ENCODE measurements at places on chromosomes 12 and 14. TPM values are rescaled to one million over a fixed set of nuclear protein-coding genes. Genes with fewer than 3 reads are reported as not detected.

SOAT2 gene
- 3.1 TPM for total RNA-seq

BDKRB2 gene
- total RNA-seq, result not detected

RND1 gene
- 3.1 TPM for total RNA-seq

SGPP1 gene
- total RNA-seq, result 11.0 TPM

OTX2 gene
- total RNA-seq, result not detected

GOLT1B gene
- total RNA-seq, result 35.4 TPM

VWF gene
- 0.24 TPM for total RNA-seq

DNAH10 gene
- 0.06 TPM for total RNA-seq

MLF2 gene
- 141 TPM for total RNA-seq

TCP11L2 gene
- 7.7 TPM for total RNA-seq

FZD10 gene
- not detected for total RNA-seq

DNA sequence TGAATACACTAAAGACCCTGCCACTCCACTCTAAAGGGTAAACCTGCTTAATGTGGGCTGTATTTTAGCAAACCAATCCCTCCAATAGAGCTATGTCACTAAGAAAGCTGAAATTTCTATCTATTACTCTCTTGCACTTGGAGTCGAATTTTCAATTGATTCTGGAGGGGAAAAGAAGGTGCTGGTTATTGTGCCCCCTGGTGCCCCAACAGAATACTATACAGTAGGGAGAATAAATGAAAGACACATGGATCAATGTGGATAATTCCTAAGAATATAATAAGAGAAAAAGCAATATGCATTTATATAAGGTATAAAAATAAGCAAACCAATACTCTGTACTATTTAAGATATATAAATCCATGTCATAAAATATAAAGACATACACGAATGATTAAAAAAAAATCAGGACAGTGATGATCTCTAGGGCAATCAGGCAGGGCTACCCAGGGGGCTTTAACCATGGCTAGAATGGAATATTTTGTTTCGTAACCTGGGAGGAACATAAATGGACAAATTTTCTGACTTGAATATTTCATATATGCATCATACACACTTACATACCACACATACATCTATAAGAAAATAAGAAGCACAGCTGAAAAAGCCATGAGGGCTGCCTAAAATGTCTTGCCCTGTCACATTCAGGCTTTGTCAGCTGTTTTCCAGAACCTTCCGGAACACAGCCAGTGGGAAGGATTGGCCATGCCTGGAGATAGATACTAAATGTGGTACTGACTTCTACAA is 54.4 kb downstream of the EFCAB11 start:
- peaks cover 12% of the 10 kb centered on the region for H3K4me1 ChIP-seq
- no peak overlapping the region for H3K27ac ChIP-seq
- H3K27me3 ChIP-seq, result peaks cover 10% of the 10 kb centered on the region
- no peaks in the 10 kb centered on the region for H3K36me3 ChIP-seq

DNA sequence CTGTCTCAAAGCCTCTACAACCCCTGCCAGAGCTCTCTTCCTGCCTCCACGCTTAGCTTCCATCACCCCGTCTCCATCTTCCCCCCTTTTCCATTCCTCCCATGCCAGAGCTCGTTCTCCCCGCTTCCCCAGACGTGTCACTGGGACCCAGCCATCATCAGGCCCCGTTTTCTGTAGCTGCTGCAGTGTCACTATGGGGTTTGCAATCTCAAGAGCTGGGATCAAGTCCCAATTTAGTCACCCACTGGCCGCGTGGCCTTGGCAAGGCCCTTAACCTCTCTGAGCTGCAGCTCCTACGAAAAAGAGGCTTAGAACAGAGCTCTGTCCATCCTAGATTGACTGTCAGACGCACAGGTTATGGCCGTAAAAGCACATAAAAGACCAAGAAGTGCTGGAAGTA is 901 bp upstream of the FAIM2 start:
- peaks cover 17% of the 10 kb centered on the region for H3K27me3 ChIP-seq
- H3K36me3 ChIP-seq, result no peaks in the 10 kb centered on the region
- peak overlapping the region; percentile 75 for H3K4me3 ChIP-seq
- no peak overlapping the region for H3K27ac ChIP-seq

GRCh38 chr12:108618079-108618952 is 15.4 kb downstream of the SELPLG start:
- no peak overlapping the region for H3K4me3 ChIP-seq
- no peaks in the 10 kb centered on the region for H3K27me3 ChIP-seq
- peaks cover 52% of the 10 kb centered on the region for H3K4me1 ChIP-seq
- DNase-seq, result peak; percentile 78
- peaks cover 27% of the 10 kb centered on the region for H3K36me3 ChIP-seq
- H3K27ac ChIP-seq, result peak overlapping the region; percentile 2

- H3K36me3 ChIP-seq, result no peaks in the 10 kb centered on the region
- peaks cover 11% of the 10 kb centered on the region for H3K4me1 ChIP-seq
- no peak overlapping the region for H3K27ac ChIP-seq
- peaks cover 42% of the 10 kb centered on the region for H3K27me3 ChIP-seq
Observed at GRCh38 chr14:96588410-96589257, 86.5 kb downstream of the PAPOLA start.

GRCh38 chr12:8852119-8852518 is 29.7 kb downstream of the A2ML1 start:
- H3K4me1 ChIP-seq, result no peaks in the 10 kb centered on the region
- no peak for DNase-seq
- H3K27me3 ChIP-seq, result no peaks in the 10 kb centered on the region
- H3K36me3 ChIP-seq, result no peaks in the 10 kb centered on the region

- no peak overlapping the region for H3K4me3 ChIP-seq
- no peak overlapping the region for H3K27ac ChIP-seq
- H3K27me3 ChIP-seq, result no peaks in the 10 kb centered on the region
Observed at GRCh38 chr12:80320121-80320678, 123.8 kb upstream of the PTPRQ start.

DNA sequence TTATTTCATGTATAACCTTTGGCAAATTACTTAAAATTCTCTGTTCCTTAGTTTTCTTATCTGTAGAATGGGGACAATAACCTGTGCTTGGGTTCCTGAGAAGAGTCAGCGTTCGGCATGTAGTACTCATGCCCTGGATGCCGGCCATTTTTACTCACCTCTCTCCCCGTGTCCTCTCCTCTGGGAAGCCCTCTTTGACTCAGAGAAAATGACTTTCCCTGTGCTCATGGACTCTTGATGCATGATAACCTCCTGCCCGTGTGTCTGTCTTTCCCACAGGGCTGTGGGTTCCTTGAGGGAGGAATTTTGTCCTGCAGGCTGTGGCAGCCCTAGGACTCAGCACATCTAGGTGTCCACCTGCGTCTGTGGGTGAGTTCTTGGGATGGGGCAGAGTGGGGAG is 5.8 kb upstream of the C1RL start:
- H3K4me1 ChIP-seq, result peaks cover 8% of the 10 kb centered on the region
- no peaks in the 10 kb centered on the region for H3K27me3 ChIP-seq
- H3K4me3 ChIP-seq, result no peak overlapping the region

GRCh38 chr12:94228488-94228907 is 80.1 kb downstream of the PLXNC1 start:
- peaks cover 10% of the 10 kb centered on the region for H3K4me1 ChIP-seq
- no peak overlapping the region for H3K4me3 ChIP-seq
- DNase-seq, result no peak
- no peak overlapping the region for H3K27ac ChIP-seq
- no peaks in the 10 kb centered on the region for H3K27me3 ChIP-seq
- H3K36me3 ChIP-seq, result peaks cover 21% of the 10 kb centered on the region

- peaks cover 26% of the 10 kb centered on the region for H3K36me3 ChIP-seq
- peaks cover 3% of the 10 kb centered on the region for H3K4me1 ChIP-seq
- H3K4me3 ChIP-seq, result no peak overlapping the region
- no peaks in the 10 kb centered on the region for H3K27me3 ChIP-seq
- no peak for DNase-seq
Observed at GRCh38 chr12:93722835-93723567, 45.8 kb downstream of the CRADD start.

DNA sequence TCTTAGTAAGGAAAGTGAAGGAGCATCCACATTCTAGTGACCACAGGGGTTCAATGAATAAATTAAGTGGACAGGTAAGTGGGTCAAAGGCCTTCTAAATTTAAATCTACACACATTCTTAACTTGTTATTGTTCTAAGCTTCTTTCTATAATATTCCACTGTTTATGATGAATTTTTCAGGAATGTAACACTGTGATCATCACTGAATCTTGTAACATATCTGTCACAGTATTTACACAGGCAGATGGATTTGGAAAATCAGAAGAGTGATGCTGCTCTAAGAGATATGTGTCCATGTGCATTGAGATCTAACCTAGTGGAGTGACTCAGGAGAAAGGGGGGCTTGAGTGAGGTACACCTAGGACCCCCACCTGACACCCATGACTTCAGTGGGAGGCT is 115.4 kb upstream of the OVCH1 start:
- no peak for DNase-seq
- H3K36me3 ChIP-seq, result no peaks in the 10 kb centered on the region
- H3K27me3 ChIP-seq, result peaks cover 6% of the 10 kb centered on the region
- no peak overlapping the region for H3K4me3 ChIP-seq

- H3K27me3 ChIP-seq, result no peaks in the 10 kb centered on the region
- no peak for DNase-seq
- no peaks in the 10 kb centered on the region for H3K4me1 ChIP-seq
Observed at GRCh38 chr12:85630851-85631250, 205.4 kb downstream of the RASSF9 start.

- H3K4me3 ChIP-seq, result peak overlapping the region; percentile 75
- peaks cover 32% of the 10 kb centered on the region for H3K4me1 ChIP-seq
- peak; percentile 89 for DNase-seq
- H3K27ac ChIP-seq, result peak overlapping the region; percentile 89
- no peaks in the 10 kb centered on the region for H3K27me3 ChIP-seq
Observed at GRCh38 chr12:111396726-111397445, 8.8 kb upstream of the SH2B3 start.

- H3K27ac ChIP-seq, result peak overlapping the region; percentile 95
- H3K4me3 ChIP-seq, result peak overlapping the region; percentile 67
- H3K27me3 ChIP-seq, result no peaks in the 10 kb centered on the region
- peaks cover 93% of the 10 kb centered on the region for H3K4me1 ChIP-seq
Observed at GRCh38 chr14:98177551-98177950, 1094.4 kb downstream of the BCL11B start.

DNA sequence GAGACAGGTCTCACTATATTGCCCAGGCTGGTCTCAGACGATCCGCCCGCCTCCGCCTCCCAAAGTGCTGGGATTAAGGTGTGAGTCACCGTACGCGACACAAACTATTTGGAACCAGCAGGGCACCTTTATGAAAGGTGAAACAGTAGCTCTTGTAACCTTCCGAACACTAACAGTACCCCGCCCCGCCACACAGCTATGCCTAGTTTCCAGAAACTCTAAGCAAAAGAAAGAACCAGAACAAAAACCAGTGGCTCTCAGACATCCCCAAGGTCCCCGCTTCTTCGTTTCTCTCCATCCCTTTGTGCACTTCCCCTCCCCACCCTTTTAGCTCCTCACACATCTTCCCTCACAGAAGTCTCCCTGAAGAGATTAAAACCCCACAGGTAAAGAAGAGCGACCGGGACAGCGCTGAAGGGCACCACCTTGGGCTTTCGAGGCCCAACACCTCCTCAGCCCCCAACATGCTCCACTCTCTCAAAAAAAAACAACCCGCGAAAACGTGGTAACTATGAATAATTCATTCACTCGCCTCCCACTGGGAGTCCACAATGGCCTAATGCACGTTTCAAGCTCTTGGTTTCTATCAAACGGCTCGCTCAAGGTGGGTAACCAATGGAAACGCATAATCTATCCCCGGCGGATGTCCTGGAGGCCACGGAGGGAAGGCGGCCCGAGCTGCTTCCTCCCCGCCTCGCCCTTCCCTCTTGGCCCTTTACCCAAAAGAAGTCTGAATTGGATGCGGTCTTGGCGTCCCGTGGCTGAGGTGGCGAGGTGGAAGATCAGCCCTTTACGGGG is 877 bp downstream of the BAG5 start:
- peak; percentile 63 for DNase-seq
- H3K4me3 ChIP-seq, result peak overlapping the region; percentile 97
- peak overlapping the region; percentile 93 for H3K27ac ChIP-seq

DNA sequence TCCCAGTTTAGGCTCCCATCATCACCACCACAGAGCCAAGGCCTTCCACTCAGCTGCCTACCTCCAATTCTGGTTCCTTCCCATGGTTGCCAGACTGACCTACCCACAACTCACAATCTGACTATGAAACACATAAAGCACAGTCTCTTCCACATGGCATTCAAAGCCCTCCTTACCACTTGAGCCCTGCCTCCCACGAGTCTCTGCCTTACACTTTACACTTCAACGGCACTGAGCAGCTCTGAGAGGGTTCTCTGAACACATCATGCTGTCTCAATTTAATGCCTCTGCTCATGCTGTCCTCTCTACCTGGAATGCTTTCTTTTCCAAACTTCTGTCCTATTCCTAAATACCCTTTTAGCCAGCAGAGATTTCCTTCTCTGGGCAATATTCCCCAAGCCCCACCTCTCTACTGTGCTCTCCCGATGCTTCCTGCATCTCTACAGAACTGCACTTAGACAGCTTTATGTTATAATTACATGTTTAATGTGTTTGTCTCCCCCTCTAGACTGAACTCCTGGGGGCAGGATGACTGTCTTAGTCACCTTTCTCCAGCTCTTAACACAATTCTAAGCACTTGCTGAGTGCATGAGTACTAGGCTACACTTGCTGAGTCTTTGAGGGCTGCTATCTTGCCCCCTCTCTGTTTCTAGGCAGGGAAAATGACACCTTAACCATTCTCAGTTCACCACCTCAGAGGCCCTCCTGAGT is 23.5 kb downstream of the FMNL3 start:
- no peak overlapping the region for H3K4me3 ChIP-seq
- DNase-seq, result no peak
- peaks cover 9% of the 10 kb centered on the region for H3K36me3 ChIP-seq
- H3K4me1 ChIP-seq, result peaks cover 43% of the 10 kb centered on the region
- no peaks in the 10 kb centered on the region for H3K27me3 ChIP-seq

- no peaks in the 10 kb centered on the region for H3K27me3 ChIP-seq
- peaks cover 12% of the 10 kb centered on the region for H3K36me3 ChIP-seq
- no peak for DNase-seq
- H3K27ac ChIP-seq, result peak overlapping the region; percentile 28
- H3K4me3 ChIP-seq, result no peak overlapping the region
Observed at GRCh38 chr12:110641521-110641920, 27.6 kb downstream of the TCTN1 start.

- no peaks in the 10 kb centered on the region for H3K36me3 ChIP-seq
- no peak for DNase-seq
- no peaks in the 10 kb centered on the region for H3K27me3 ChIP-seq
Observed at GRCh38 chr14:83255727-83256090, 1722.1 kb upstream of the SEL1L start.

DNA sequence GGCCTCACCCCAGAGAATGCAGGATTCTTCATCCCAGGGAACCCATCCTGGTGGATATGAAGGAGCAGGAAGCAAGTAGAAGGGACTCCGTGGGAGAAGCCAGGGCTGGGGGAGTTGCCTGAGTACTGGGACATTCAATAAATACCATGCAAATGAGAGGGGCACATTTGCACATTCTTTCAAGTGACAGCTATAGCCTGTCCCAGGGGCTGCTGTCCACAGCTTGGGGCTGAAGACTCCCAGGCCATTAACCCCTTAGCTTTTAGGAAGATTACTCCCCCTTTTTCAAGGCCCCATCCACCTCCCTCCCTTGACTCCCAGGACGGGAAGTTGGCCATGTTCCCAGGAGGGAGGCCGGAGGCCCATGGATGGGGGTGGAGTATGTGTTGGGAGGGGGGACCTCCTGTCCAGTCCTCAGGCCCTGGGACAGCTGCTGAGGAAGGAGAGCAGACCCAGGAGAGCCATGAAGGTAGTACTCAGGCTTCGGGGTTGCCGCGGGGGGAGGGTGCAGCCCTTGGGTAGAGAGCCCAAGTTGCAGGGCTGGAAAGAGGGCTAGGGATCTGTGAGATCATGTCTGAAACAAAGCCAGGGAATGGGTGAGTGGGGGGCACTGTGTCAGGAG is 974 bp upstream of the TNS2 start:
- no peak for DNase-seq
- no peaks in the 10 kb centered on the region for H3K36me3 ChIP-seq
- H3K27ac ChIP-seq, result no peak overlapping the region
- peaks cover 12% of the 10 kb centered on the region for H3K27me3 ChIP-seq
- H3K4me1 ChIP-seq, result peaks cover 26% of the 10 kb centered on the region

GRCh38 chr14:105138551-105139111 is 29.9 kb downstream of the JAG2 start:
- H3K4me1 ChIP-seq, result no peaks in the 10 kb centered on the region
- H3K27ac ChIP-seq, result no peak overlapping the region
- no peak overlapping the region for H3K4me3 ChIP-seq
- H3K36me3 ChIP-seq, result peaks cover 2% of the 10 kb centered on the region
